ENCODE measurements at places on chromosomes 7 and 10. TPM values are rescaled to one million over a fixed set of nuclear protein-coding genes. Genes with fewer than 3 reads are reported as not detected.

- DNase-seq, result no peak
Measured at GRCh38 chr7:48710995-48711394, 213.4 kb upstream of the CDC14C start.

- DNase-seq, result no peak
Measured at GRCh38 chr10:125442856-125443540, 240.0 kb downstream of the TEX36 start.

The HOXA1 gene
- total RNA-seq, result 3.5 TPM

The TMEM225B gene
- 0.91 TPM for total RNA-seq

The HHEX gene
- total RNA-seq, result not detected

- no peak for DNase-seq
Measured at GRCh38 chr10:113735913-113736312, 15.6 kb upstream of the PLEKHS1 start.

DNA sequence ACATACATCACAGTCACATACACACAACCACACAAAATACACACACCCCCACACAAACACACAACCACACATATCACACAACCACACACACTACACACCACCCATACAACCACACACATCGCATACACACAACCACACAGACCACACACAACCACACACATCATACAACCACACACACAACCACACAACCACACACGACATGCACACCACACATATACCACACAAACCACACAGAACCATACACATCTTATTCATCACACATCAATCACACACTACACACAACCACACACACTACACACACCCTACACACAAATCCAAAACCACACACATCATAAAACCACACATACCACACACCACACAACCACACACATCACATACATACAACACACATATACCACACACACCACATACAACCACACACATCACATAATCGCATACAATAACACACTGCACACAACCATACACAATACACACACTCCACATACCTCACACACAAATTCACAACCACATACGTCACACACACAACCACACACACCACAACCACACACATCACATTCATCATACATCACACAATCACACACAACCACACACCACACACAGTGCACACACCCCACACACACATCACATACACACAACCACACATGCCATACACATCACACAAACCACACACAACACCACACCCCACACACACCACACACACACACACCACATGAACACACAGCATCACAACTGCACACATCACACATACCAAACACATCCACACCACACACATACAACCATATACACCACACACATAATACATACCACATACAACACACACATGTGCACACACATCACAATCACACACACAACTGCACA is 30.4 kb downstream of the GPRIN2 start:
- DNase-seq, result no peak

GRCh38 chr7:135808206-135808605 is 59.6 kb upstream of the FAM180A start:
- no peak for DNase-seq

DNA sequence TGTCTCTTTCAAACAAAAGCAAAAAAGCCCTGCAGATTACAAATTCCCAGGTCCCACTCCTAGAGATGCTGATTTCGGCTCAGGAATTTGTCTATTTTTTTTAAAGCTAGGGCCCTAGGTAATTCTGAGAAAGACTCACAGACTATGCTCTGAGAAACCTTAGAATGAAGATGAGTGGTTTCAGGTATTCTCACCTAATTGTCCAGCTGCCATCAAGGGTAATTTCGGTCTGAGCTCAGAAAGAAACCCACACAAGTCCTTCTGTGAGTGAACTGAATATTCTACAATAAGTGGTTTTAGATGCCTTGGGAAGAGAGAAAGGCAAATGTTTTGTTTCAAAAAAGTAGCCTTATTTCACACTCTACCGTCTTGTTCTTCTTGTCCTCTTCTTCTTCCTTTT is 45.7 kb downstream of the DCLRE1A start:
- no peak for DNase-seq

DNA sequence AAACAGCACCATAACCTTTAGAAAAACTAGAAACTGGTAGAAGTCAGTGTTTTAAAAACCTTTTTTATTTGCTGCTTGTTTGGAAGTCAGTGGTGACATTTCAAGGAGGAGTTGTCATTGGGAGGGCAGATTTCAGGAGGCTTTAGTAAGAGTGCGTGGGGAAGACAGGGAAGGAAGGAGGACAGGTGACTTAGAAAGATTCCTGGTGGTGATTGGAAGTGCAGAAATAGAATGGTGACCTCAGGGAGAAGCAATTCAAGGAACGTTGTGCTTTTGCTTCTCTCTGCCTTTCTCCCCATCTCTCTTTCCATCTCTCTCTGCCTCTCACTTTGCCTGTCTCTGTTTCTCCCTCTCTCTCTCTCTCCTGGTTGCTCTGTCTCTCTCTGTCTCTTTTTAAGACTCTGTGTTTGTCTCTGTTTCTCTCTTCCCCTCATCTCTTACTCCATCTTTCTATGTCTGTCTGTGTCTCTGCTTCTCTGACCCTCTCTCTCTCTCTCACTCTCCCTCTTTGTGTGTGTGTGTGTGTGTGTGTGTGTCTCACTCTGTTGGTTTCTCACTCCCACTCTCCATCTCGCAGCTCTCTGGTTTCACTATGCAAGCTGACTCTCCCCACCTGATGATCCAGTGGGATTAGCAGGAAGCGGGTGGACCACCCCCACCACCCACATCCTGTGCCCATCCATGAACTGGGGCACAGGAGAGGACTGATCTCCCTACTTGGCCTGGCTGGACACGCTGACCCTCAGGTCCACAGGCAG is 10.9 kb upstream of the PFKP start:
- no peak for DNase-seq

The ASAH2 gene
- total RNA-seq, result 5.9 TPM

DNA sequence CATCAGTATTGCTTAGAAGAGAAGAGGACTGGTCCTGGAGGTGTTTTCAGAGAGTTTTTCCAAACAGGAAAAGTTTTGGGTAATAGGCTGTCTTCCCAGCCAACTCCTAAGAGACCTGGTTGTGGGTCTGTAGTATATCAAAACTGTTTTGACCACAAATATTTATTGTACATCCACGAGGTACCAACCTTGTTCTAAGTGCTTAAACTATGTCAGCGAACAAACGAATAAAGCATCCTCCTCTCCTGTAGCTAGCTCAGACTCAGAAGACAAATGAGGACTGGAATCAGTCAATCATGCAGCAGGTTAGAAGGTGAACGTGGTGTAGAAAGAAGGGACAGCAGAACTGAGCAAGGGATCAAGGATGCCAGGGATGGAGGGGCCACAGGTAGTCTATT is 61.6 kb upstream of the MKI67 start:
- DNase-seq, result no peak

The HOXA2 gene
- 41.6 TPM for total RNA-seq

GRCh38 chr10:15420858-15421257 is 49.8 kb upstream of the FAM171A1 start:
- no peak for DNase-seq

DNA sequence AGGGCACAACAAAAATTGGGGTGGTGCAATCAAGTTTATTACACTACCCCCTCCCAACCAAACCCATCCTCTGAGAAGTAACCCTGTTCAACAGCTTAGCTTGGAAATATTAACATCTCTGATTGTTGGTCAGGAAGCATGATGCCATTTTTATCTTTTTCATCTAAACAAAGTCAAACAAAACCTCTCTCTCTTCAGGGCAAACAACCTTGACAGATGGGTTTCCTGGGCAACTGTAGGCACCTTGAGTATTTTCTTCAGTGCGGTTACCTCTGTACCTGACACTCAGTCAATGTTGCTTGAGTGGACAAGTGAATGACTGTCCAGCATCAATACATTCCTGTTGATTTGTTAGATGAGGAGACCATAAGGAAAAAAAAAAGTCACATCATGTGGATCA is 183.6 kb downstream of the NRP1 start:
- no peak for DNase-seq

- DNase-seq, result no peak
Measured at GRCh38 chr7:28750981-28751380, 207.1 kb downstream of the TRIL start.

DNA sequence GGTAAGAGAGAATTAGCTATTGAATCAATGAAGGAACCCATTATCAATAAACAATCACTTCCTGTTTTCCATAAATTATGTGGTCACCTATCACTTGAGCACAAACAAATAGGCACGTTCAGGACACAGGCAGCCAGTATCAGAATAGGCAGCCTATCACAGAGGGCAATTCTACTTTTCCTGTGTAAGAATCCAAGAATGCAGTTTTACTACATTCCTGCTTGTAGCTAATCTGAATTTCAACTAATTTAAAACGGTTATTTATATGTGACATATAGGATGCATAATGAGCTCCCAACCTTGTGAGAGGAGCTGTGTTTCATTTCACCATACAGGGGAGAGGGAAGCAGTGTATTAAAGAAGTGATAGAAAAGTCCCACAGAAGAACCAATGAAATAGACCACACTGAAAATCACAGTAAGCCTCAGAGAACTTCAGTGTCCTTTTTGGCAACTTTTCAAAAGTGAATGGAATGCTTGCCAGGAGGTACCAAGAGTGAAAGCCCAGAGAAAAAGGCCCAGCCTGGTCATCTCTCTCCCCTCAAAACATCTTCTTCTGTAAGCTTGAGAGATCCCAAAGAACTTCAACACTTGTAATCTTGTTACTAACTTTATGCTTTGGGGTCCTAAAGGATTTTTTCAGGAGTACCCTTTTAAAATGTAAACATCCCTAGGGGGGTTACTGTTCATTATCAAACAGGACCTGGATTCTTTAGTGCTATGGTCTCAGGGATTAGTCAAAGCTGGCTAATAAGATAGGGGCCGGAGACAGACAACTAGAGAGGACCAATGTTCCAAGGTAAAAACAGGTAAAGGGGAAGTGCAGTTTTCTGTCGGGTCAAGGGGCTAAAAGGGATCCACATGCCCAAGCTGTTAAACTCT is 1.3 kb downstream of the IMMP2L start:
- DNase-seq, result no peak

The NXPH1 gene
- 1.0 TPM for total RNA-seq

The NEBL gene
- total RNA-seq, result 8.4 TPM

- DNase-seq, result no peak
Measured at GRCh38 chr10:99123336-99123735, 112.3 kb downstream of the HPSE2 start.

- DNase-seq, result no peak
Measured at GRCh38 chr10:124649214-124649613, 95.0 kb downstream of the FAM53B start.

- DNase-seq, result no peak
Measured at GRCh38 chr10:31659665-31660064, 269.0 kb downstream of the ARHGAP12 start.

DNA sequence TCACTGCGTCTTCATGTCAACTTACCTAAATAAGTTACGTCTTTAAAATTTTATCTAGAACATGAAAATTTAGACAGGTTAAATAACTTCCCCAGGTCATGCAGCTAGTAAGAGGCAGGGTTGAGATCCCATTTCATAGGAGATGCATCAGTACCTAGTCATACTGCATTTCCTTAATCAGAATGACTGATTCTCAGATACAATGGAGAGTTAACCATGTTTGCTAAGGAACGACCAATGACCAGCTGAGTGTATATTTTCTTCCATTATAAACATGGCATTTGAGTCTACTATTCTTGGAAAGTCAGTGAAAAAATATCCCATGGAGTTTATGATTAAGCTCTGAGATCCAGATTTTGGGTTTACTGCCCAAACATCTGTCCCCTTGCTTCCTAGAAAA is 39.6 kb downstream of the ENTPD1 start:
- DNase-seq, result no peak

DNA sequence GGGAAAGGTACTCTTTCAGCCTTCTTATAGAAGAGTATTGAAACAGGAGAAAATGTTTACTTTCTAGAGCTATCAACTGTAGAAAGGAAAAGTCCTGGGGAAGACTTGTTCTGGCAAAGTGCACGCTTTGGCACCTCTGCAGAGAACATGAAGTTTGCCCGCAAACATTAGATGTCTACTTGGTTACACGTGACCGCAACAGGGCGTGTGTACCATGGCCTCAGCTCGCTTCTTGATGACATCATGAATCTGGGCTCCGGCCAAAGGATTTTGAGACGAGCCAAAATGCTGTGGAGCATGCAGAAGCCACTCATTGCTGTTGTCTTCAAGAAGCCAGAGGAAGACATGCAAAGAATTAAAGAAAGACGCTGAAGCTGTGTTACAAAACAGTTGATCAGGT is 8.6 kb upstream of the TAS2R60 start:
- no peak for DNase-seq

DNA sequence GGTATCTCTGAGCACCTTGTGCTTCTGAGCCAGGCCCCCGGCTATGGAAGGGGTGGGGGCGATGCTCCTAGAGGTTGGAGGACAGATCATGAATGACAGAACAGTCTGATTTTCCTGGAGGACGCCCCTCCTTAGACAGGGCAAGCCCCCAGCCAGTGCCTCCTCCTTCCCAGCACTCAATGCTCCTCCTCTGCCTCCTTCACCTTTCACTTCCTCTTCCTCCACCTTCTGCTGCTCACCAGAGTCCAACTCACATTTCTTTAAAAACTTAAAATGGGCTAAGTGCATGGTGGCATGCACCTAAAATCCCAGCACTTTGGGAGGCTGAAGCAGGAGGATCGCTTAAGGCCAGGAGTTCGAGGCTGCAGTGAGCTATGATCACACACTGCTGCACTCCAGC is 71.1 kb upstream of the CUX1 start:
- DNase-seq, result no peak

GRCh38 chr7:45653209-45653907 is 79.2 kb downstream of the ADCY1 start:
- no peak for DNase-seq

DNA sequence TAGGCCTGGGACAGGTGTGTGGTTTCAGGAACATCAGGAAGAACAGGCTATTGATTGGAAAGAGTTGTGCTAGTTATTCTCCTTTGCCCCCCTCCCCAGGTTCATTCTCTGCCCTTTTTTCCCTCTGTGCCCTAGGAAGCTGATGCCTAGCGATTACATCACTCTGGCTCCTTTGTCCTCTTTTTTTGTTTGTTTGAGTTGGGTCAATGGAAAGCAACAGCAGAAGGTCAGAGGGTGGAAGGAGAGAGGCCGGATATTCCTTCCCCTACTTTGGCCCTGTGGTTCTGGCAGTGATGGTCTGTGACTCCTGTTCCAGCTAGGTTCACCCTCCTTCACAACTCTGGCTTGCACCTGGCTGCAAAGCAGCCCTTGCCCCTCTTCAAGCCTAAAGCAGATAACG is 18.9 kb downstream of the LOXL4 start:
- no peak for DNase-seq

- no peak for DNase-seq
Measured at GRCh38 chr10:124028700-124029480, 64.5 kb downstream of the CHST15 start.

GRCh38 chr7:98322331-98323270 is 41.1 kb downstream of the BRI3 start:
- no peak for DNase-seq
